ENCODE measurements at places on chromosomes 5 and 9.

GRCh38 chr5:62643556-62644451, 65.2 kb downstream of the LRRC70 start:
- no peak for DNase-seq

GRCh38 chr9:80836013-80836412, 853.3 kb downstream of the TLE1 start:
- no peak for DNase-seq

- no peak for DNase-seq
These were observed 76.1 kb downstream of the TLE1 start for GRCh38 chr9:81613002-81613812.

GRCh38 chr9:1328341-1328740, 278.2 kb downstream of the DMRT2 start:
- no peak for DNase-seq

GRCh38 chr9:132214027-132214622, 52.3 kb downstream of the NTNG2 start:
- no peak for DNase-seq

DNA sequence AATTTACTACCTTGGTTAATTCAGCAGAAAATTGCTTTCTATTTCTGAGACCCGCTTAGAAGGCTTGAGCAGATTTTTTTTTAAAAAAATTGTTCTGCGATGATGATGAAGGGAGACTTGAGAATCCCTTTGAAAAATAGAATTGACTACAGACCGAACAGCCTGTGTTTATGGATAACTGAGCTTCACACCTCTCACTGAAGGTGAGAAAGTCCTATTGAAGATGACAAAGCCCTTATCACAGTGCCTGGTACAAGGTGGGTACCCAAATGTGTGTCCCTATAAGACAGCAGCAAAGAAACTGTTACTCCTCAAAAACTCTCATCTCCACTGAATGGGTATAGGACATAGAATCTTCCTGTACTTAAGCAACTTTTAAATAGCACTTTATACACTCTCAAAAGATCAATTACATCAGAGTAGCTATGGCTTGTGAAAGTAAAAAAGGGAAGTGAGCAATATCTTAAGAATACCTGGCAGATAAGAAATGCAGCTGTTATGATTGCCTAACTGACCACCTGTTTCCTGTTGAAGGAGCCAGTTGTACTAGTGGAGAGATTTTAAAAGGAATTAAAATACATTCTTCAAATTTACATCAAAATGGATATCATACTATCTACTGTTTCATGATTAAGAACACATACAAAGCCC, 419.7 kb downstream of the CHSY3 start:
- DNase-seq = no peak

- DNase-seq = no peak
These were observed 65.5 kb downstream of the GNG10 start for GRCh38 chr9:111726949-111727348.

DNA sequence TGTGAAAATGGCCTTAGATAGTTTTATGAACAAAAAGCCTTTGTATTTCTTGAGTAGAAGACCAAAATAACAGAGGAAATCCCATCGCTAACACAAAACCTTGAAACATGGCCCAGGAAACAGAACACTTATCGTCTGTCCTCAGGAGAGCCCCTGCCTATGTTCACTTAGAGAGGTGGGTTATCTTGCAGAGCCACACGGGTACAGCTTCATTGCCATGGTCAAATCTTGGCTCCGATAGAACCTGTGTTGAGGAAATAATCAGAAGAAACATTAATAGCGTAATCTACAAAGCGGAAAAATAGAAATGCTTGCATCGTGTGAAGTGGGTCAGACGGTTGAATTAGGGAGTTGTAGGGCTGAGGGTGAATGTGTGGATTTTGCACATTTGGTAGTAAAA, 216.1 kb downstream of the MAST4 start:
- DNase-seq = no peak

GRCh38 chr9:98380065-98380681, 124.7 kb upstream of the TBC1D2 start:
- DNase-seq = no peak

DNA sequence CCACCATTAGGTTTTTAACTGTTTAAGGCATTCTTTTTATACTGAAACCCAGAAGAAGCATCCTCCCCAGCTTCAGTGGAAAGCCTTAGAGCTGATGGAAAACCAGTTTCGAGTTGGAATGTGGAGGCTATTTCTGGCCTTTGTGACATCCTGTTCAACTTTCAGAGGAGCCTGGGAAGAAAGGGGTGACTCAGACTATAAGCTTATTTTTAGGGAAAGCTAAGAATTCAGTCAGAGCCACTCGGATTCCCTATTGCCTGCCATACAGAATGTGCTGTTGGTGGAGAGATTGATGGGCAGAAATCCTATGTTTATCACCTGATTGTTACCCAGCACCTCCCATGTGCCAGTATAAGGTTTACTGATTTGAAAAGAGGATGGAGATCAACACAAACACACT, 19.8 kb downstream of the PALM2AKAP2 start:
- no peak for DNase-seq

- no peak for DNase-seq
These were observed 142.4 kb upstream of the ZNF608 start for GRCh38 chr5:124888622-124889485.

- DNase-seq = no peak
These were observed 3.2 kb downstream of the TDRD7 start for GRCh38 chr9:97415146-97415545.

GRCh38 chr9:115590011-115590410, 472.1 kb upstream of the TNC start:
- DNase-seq = no peak
